ENCODE measurements at places on chromosomes 3 and 15. TPM values are rescaled to one million over a fixed set of nuclear protein-coding genes. Genes with fewer than 3 reads are reported as not detected.
A peak's percentile ranks its signal among the peaks of the same experiment; 100 is the strongest.

The ALDH1L1 gene
- under 0.01 TPM for total RNA-seq

The IMPG2 gene
- total RNA-seq, result 0.27 TPM

The ADPRH gene
- 7.3 TPM for total RNA-seq

The ZPLD1 gene
- total RNA-seq, result not detected

The ADGRG7 gene
- not detected for total RNA-seq

The GOLGA8J gene
- under 0.01 TPM for total RNA-seq

GRCh38 chr3:24519368-24520100, 24.9 kb upstream of the THRB start:
- peak; percentile 90 for DNase-seq

DNA sequence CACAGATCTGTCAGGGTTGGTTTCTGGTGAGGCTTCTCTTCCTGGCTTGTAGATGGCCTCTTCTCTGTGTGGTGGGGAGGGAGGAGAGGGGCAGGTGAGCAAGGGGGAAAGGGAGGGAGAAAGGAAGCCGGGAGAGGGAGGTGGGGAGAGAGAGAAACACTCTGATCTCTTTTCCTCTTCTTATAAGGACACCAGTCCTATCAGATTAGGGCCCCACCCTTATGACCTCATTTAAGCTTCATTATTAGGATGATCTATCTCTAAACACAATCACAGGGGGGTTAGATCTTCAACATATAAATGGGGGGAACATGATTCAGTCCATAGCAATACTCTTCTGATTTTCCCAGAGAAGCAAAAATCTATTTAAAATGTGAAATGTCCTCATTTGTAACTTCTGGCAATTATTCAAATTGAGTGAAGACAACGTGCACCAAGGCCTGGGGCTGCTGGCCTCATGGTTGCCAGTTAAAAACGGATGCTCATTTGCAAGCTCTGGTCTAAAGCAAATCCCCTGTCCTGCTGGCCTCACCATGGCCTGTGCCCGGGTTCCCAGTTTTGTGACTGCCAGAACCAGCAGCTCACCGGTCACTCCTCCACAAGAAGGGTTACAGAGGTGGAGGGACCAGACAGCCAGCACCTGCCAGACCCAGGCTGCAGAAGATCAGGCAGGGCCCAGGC, 8.3 kb downstream of the POMGNT2 start:
- no peak for DNase-seq

DNA sequence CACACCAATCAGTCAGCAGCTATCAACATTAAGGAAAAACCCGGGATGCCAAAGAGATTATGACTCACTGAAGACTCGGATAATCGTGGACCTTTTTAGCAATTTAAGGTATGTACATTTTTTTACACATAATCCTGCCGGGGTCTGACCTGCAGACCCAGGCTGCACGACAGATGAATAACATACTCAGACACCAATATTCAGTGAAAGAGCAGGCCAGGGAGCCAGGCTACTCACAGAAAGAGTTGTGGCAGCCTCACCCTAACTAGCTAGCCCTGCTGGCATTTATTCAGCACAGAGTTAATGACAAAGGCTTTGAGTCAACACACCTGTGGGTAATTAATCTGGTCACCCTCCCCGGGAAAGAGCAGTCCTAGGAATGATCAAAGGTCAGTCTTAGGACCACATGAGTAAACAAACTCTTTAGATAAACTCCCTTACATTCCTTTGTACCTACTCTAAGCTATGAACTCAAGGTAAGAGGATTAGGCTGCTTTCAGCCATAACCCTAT, 727.5 kb downstream of the TBL1XR1 start:
- no peak for DNase-seq

DNA sequence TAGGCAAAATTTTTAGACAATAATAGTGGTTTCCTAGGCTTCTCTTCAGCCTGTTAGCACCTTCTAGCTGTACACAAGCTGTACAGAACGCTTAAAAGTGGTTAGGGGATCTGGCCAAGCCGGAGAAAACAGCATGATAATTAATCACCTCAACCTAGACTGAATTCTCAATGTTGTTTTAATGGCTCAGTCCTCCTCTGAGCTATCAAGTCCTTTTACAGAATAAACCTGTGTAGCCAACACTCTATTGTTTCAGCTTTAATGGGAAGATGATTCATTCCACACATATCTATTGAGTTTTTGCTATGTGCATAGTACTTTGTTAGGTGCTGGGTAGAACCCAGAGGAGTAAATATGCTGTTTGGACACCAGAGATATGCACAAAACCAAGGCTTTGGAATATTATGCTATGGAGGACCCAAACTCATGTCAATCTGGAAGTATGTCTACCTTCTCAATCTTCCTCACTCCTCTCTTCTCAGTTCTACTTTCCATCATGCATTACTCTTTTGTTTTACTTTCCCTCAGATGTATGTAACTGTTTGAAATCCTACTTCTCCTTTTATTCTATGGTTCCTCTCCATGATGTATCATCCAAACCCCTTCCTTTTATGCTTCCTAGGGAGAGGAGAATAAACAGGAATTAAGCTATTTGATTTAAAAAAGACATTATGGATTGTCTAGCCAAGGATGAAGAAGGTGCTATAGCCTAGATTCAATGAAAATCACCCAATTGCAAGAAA, 27.6 kb upstream of the UBE2E2 start:
- DNase-seq, result no peak

DNA sequence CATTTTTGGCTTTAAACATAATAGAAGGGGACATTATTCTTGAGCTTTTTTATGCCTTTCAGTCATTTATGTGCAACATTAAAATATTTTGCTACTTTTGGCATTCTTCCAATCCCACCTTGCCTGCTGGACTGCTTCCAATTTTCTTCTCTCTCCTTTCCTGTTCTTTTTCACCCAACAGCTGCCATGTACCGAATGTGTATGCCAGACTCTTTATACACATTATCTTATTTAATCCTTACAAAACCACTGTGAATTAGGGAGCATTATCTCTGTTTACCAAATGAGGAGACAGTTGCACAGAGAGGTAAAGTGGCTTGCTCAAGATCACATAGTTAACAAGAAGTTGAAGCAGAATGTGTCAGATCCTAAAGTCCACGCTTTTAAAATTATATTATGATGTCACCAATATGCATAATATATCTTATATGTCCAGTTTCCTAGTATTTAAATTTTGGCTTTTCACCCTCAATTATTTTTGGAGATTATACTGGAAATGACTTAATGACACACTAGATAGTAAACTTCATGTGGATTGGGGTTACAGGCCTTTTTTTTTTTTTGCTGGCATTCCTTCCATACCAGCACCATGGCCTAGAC, 231.5 kb downstream of the THRB start:
- no peak for DNase-seq

GRCh38 chr15:70400766-70401541, 303.2 kb upstream of the TLE3 start:
- no peak for DNase-seq

- DNase-seq, result no peak
Observed at GRCh38 chr3:60812502-60812901, 438.8 kb downstream of the FHIT start.

GRCh38 chr3:13563911-13564310, 15.0 kb downstream of the FBLN2 start:
- no peak for DNase-seq

DNA sequence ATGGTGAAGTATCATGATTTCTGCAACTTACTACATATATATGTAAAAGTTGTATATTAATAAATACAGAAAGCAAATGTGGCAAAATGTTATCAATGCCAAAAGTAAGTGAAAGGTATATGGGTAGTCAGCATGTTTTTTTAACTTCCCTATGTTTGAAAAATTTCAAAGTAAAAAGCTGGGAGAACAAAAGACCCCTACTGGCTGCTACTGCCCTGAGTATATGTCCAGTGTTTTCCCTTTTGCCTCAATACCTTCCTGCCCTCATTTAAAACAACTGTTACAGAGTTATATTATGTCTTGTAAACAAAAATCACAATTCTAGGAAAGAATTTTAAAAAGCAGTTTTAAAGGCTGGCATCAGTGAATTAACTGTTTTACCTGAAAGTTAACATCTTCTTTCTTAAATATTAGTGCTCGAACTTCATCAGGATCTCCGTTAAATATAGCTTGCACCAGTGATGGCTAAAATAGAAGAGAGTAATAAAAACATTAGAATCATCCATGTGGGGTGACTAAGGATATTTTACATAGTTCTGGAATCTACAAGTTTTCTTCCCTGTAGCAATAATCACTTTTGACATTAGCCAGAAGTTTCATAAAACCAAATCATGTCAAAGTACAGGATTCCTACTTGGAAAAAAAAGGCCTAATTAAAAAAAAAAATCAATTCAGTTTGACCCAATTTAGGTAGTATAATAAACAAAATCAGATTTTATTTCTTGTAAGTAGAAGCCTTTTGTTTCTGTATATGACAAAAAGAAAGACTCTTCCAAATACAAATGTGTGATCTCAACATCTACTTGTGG, 2.7 kb downstream of the ANKRD28 start:
- DNase-seq, result no peak

- DNase-seq, result no peak
Observed at GRCh38 chr3:21436835-21437234, 314.2 kb downstream of the ZNF385D start.

- DNase-seq, result peak; percentile 54
Observed at GRCh38 chr3:58214484-58215316, 3.9 kb upstream of the DNASE1L3 start.

DNA sequence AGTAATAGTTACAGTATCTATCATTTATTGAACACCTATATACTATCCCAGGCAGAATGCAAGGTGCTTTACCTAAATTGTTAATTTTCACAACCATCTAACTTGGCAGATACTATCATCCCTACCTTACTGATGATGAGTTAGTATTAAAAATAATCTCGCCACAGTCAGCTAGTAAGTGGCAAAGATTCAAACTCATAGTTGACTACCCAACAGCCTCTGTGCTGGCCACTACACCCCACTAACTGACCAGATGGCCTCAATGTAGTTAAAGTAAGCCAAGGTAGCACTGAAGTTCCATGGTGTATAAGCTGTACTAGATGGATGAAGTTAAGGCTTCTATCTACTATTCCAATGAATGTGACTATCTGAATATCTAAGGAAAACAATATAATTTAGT, 44.8 kb downstream of the PEAK1 start:
- no peak for DNase-seq

DNA sequence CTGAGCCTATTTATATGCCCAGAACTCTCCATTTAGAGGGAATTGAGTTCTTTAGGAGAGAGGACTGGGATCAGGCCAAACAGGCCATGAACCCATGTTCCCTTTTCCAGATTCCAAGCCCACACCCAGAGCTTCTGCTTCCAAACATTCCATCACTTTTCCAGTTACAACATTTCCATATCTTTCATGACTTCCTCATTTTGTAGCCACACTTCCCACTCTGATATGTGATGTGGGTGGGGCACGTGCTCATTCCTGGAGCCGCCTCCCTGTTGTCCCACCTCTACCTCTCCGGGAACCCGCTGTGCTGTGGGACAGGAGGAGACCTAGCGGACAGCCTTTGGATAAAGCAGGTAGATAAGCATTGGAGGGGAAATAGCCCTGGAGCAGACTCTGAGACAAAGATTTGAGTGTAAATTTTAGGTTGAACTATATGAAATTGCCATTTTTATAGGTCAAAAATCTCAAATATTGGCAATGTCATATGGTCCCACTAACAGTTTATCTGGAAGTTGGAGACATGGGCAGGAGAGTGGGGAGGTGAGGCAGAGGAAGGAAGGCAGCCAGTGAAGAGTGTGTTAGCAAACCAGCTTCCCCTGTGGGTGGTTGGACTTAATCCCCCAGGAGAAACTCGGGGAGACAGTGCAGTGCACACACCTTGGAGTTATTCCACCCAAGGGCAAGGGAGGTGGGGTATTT, 31.8 kb downstream of the CYP8B1 start:
- no peak for DNase-seq

DNA sequence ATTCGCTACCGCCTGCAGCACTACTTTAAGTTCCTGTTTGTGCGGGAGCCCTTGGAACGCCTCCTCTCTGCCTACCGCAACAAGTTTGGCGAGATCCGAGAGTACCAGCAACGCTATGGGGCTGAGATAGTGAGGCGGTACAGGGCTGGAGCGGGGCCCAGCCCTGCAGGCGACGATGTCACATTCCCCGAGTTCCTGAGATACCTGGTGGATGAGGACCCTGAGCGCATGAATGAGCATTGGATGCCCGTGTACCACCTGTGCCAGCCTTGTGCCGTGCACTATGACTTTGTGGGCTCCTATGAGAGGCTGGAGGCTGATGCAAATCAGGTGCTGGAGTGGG, 995 bp downstream of the CHST14 start:
- DNase-seq, result peak; percentile 52

DNA sequence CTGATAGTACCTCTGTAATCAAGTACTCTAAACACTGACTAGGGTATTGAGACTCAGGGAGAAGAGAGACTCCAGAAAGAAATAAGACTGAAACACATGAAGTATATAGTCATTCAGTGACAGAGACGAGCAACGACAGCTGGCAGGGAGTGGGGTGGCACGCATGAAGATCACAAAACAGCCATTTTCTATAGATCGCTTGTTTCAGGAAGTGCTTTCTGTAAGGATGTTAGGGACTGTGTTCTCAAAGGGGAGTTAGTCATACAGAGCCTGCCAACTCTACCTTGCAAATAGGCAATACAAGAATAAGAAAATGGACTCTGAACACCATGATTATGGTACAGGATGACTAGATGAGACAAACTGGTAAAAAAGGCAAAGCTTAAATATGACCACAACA, 139.5 kb downstream of the TBL1XR1 start:
- no peak for DNase-seq

GRCh38 chr3:129161860-129162271, 1.0 kb upstream of the ISY1 start:
- DNase-seq, result peak; percentile 50

Measured in hematopoietic multipotent progenitor cell (in vitro differentiated cells).